H7 (cell line): ENCODE measurements at places on chromosomes 2 and 18. TPM values are rescaled to one million over a fixed set of nuclear protein-coding genes. Genes with fewer than 3 reads are reported as not detected.
A peak's percentile ranks its signal among the peaks of the same experiment; 100 is the strongest.

ACKR3 gene
- total RNA-seq: 3.8 and 13.2 TPM in 2 replicates

DNA sequence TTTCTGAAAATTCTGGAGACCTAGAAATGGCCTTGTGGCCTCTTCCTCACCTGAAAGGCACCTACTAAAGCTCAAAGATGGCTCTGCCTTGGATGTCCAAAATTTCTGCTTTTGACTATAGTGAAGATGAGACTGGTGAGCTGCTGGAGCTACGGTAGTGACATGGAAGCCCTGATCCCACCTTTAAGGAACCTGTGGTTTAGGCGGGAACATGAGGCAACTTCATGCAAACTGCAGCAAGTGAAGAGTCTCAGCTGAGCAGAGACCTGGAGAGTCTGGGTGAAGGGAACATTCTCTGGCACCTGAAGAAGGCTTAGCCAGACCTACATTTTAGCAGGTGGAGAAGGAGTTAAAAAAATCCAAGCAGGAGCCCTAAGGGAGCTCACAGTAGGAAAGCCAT lies 40.0 kb downstream of the GORASP2 start:
- peak; percentile 15 for DNase-seq

YES1 gene
- total RNA-seq: 69.4 and 101 TPM in 2 replicates

CRYGC gene
- total RNA-seq: not detected in 2 replicates

PLEKHB2 gene
- 82.4 and 89.1 TPM in 2 replicates for total RNA-seq

GRCh38 chr2:205959521-205959920 lies 126.5 kb downstream of the INO80D start:
- DNase-seq: no peak

GRCh38 chr2:7902251-7902765 lies 779.5 kb upstream of the ID2 start:
- no peak for DNase-seq

KANSL1L gene
- total RNA-seq: 8.9 and 11.4 TPM in 2 replicates

DNA sequence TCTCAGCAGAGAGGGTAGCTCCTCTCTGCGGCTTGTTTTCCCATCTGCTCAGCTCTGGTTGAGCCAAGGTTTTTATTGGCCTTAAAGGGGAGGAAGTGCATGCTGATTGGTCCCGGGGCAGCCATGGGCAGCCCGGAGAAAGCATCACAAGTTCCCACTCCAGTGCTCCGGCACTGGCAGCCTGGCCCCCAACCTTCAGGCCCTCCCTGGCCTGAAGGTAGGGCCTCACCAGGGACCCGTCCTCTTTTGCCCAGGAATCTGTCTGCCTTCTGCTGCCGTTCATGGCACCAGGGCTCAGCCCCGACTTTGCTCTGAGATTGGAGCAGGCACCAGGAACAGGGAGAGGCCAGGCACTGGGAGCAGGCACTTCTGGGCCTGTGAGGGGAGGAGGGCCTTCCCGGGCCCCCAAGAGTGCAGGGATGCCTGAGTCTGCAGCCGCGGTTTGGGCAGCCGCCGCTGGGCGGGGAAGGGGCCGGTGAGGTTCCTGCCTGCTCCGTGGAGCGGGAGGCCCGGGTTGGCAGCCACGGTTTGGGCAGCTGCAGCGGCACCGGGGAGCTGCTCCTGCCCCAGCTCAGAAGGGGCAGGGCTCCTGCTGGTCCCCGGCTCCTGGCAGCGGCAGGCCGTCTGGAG lies 17.5 kb upstream of the ILKAP start:
- DNase-seq: peak; percentile 60

GRCh38 chr2:133579274-133579673 lies 11.0 kb upstream of the NCKAP5 start:
- DNase-seq: no peak

MOGAT1 gene
- total RNA-seq: not detected in 2 replicates

GRCh38 chr2:64975232-64975821 lies 13.9 kb upstream of the SLC1A4 start:
- no peak for DNase-seq

DNA sequence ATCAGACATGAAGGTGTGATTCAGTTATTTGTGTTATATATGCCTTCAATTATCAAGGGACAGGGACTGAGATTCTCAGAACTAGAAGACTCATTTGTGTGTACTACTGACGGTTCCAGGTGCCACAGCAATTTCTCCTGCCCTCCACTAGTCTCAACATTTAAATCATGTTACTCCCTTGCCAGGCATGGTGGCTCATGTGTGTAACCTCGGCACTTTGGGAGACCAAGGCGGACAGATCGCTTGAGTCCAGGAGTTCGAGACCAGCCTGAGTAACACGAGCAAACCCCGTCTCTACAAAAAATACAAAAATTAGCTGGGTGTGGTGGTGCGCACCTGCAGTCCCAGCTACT lies 1.1 kb downstream of the CNDP2 start:
- DNase-seq: no peak

MRPS5 gene
- total RNA-seq: 71.7 and 104 TPM in 2 replicates

DNA sequence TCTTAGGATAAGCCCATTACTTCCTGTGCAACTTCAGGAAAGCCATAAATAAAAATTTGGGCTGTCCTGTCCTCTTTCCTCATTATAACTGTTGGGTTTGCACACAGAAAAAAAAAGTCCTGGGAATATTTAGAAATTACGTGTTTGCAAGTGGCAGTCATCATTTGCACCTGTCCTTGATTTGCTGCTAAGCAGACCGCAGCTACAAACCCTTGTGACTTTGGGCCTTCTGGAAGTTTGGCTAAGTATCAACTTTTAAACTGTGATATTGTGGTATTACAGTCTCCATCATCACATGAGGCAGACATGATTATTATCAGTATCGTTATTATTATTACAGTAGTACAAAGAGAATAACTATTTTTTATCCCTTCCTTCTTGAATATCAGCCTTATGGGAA lies 260.7 kb upstream of the SESTD1 start:
- no peak for DNase-seq

TOGARAM2 gene
- total RNA-seq: 0.18 and 0.21 TPM in 2 replicates

DNA sequence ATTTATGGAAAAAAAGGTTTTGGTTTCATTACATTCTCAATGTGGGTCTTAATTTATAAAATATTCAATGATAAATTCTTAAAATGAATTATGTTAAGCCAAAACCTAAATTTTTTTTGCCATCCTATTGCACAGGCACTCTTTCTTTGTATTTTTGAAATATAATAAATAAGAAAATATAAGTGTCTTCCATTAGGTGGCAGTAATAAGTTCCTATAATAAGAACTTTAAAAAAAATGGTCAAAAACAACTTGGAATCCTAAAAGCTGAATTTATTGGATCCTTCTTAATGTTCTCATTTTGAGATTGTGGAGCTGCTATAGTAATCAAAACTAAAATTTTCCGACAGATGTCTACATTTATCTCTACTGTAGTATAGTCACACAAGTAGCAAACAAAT lies 5.7 kb downstream of the CALCRL start:
- DNase-seq: no peak

- DNase-seq: no peak
Observed at GRCh38 chr2:43759195-43759594, 14.6 kb upstream of the DYNC2LI1 start.

- DNase-seq: peak; percentile 64
Observed at GRCh38 chr2:26672112-26672817, 20.3 kb upstream of the KCNK3 start.

GRCh38 chr2:144358979-144359541 lies 160.9 kb downstream of the ZEB2 start:
- no peak for DNase-seq

- no peak for DNase-seq
Observed at GRCh38 chr18:27731211-27731610, 445.7 kb downstream of the CDH2 start.

CTLA4 gene
- total RNA-seq: not detected in 2 replicates

IL1F10 gene
- total RNA-seq: not detected in 2 replicates

DNA sequence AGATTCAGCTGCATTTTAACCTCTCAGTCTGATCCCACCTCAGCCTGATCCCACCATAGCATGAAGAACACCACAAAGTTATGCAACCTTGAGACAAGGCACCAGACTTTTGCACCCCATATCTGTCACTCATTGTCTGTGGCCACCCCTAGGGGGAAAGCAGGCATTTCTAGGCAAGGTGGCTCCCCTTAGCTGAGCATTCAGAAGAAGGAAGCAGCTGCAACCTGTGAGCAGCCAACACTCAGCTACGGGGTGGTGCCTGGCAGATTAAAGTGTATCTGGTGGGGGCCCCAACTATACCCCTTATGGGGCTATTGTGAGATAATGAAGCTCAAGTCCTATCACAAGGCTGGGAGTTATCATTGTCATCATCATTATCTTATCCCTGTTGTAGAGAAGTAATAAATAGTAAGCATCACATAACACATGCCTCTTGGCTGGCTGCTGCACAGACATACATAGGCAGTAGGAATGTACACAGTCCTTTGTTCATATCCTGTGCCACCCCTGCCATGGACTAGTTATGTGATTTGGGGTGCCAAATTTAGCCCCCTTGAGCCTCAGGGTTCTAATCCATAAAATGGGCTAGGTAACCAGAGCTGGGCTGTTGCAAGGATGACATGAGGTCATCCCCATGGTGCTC lies 20.6 kb upstream of the TMEM163 start:
- no peak for DNase-seq

DNA sequence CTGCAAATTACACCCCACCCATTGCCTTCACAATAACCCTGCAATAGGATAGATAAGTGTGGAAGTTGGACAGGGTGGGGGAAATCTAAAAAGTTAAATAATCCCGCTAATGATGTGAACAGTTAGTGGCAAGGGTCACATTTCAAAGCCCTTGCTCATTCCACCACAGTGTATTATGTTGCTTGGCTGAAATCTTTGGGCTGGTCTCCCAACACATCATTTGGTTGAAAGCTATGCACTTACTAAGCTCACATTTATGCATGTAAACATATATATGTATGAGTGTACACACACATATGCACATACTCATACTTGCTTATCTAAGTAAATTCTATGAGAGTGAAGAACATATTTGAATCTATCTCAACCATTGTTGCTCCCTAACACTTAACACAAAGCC lies 197.8 kb downstream of the RDH14 start:
- DNase-seq: no peak

DNA sequence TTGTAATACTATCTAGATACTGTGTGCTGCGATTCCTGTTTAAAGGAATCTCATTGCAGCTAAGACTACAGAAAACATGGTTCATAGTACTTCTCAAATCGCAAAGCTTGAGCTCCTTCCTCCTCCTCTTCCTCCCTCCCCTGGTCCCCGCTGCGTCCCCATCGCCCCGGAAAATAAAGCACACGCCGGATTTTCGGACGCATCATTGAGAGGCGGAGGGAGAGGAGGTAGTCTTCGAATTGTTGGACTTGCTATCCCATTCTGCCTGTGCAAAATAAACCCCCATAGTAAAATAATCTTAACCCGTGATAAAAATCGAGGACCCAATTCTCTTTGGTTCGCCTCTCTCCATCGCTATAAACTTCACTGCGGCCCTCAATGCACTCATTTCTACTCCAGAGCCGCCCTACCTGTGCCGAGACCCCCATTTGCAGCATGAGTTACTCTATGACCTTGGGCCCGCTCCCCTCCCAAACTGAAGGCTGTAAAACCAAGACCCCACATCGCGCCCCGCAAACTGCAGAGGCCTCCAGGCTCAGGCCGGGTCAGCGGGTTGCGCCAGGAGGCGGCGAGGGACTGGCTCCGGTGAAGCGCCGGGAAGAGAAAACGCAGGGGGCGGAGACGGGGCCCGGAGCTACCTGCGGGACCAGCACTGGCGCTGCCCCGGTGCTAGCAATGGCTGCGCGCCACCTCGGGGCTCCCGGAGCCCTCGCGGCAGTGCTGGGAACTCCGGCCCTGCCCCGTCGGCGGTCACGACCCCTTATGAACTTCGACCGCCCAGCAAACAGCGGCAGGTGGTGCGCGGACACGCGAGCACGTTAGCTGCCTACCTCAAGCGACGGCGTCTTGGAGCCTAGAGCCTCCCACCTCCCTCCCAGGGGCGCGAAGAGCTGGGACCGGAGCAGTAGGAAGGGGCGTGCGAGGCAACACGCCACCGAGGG lies 649 bp downstream of the ESCO1 start:
- peak; percentile 89 for DNase-seq

- no peak for DNase-seq
Observed at GRCh38 chr2:62406573-62407043, 99.4 kb downstream of the TMEM17 start.

CGREF1 gene
- total RNA-seq: 1.0 and 1.6 TPM in 2 replicates

DNA sequence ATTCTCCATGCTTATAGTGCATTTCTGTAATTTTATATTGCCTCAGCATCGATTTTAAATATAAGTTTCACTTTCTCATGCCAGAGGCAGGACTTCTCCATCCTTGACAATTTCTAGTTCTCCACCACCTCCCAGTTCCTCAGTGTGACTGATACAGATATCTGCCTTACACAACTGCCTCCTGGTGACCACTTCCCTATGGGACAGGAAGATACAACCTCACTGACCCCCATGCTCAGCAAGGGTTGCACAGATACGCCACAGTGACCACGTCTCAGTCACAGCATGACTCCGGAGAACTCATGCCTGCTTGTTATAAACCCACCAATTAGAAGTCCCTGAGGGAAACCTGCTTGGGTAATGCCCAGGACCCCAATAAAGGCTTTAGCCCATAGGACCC lies 284.0 kb upstream of the MC4R start:
- no peak for DNase-seq

MATN3 gene
- 1.8 and 3.6 TPM in 2 replicates for total RNA-seq

DNA sequence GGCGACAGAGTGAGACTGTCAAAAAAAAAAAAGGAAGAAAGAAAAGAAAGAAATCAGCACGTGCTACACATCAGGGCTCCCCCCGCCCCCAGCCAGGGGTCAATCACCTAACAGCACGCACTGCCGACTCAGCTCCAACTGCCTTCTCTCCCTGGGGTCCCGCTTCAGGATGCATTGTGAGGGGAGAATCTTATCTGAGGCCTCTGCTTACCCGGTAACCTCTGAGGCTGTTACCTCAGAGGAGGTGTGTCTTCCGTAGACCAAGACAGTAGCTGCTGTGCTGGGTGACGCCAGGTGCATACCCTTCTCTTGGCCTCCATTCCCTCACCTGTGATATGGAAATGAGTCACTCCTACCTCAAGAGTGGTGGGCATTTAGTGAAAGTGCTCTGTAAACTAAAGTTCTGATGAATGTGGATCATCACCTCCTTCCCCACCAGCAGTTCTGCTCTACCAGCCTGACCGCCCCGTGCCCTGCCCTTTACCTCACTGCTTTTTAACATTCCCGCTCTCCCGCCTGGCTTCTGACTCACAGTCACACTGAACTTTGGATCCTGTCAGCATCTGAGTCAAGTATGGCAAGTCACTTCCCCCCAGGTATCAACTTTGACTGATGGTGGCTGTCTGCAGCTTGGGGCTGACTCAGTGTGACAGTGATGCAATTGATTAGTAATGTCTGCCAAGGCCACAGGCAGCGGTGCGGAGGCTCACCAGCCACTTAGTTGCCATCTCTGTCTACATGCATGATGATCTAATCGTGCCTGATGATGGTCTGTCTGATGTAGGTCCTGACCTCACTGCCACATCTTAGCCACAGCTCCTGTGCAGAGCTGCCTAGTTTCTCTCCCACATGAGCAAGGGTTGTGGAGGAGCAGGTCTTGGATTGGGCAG lies 20.1 kb downstream of the ARID5A start:
- no peak for DNase-seq

CTNNA2 gene
- total RNA-seq: 0.92 and 2.6 TPM in 2 replicates

DNA sequence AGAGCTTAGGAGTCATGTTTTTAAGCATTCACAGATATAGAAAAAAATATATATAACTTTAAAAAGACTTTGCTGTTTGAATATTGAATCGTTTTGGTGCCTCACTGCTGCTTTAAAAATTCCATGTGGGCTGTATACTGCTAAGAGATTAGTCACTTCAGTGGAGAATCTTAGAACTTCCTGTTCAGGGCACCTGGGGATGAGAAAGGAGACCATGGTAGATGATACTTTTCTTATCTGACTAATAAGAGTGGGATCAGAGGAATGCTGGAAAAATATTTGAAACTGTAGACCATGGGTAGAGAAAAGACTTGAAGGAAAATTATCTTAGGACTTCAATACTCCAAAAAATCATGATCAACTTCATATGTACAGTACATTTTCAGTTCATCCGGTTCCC lies 442.2 kb upstream of the SETBP1 start:
- no peak for DNase-seq
